Fibroblast of skin of scalp (primary cell): ENCODE measurements at places on chromosomes 13 and 19.

DNA sequence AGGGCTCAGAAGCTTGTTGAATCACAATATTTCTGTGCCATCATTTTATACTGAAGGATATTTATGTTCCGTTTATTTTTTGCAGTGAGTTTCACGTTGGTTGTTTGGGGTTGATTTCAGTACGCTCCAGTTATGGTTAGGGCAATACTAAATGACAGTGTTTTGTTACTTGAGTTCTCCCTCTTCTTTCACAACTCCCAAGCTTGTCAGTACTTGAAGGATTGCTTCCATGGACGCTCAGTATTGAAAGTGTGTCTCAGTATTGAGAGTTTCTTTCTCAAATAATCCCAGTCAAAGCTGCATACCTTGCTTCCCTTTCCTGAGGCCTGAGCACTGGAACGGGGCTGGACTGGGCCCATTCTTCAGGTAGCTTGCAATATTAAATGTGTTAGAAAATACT is 38.9 kb downstream of the LACC1 start:
- no peak for DNase-seq

DNA sequence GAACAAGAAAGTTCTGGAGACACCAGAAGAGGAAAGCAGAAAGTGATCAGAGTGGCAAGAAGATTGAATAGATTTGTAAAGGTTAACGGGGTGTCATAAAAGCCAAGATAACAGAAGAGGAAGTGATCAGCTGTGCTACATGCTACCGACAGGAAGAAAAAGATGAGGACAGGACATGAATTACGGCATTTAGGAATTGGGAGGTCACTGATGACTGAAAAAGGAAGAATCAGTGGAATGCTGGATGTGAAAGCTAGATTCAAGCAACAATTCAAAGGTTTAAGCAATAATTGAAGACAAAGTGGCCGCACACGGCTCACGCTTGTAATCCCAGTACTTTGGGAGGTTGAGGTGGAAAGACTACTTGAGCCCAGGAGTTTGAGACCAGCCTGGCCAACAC is 15.1 kb downstream of the ZNF160 start:
- no peak for DNase-seq

DNA sequence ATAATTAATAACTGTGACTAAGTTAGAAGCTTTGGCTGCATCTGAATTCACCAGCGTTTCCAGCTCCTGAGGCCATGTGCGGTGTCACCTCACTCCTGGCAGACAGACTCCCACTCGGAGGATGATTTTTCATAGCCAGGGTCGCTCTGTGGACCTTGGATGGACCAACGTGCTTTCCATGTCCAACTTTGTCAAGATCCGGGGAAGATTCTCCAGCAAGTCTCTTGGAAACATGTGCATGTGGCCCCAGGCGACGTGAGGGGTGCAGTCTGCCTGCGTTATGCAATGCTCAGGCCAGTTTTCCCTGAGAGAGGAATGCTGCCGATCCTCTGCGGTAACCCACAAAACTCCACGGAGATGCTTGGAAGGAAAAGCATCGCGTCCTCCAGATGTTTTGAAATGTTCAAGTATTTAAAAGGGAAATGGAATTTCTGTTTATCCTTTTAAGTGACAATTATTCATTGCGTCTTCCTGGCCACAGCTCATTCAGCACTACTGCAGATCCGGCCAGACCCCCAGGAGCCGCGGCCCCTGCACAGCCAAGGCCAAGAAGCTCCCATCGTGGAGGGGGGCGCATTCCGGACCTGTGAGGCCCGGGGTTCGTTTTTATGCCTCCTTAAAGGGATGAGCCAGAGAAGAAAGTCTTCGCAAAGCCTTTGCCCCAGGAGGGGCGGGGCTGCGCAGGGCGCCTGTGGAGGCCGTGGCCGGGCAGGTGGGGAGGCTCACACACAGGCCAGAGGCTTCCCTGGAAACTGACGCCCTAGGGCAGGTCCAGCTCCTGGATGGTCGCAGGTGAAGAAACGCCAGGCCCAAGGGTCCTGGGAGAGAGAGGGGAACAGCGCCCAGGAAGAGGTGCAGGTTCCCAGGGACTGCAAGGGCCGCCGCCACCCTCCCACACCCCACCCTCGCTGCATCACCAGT is 46.0 kb downstream of the C13orf46 start:
- peak; percentile 99 for DNase-seq

DNA sequence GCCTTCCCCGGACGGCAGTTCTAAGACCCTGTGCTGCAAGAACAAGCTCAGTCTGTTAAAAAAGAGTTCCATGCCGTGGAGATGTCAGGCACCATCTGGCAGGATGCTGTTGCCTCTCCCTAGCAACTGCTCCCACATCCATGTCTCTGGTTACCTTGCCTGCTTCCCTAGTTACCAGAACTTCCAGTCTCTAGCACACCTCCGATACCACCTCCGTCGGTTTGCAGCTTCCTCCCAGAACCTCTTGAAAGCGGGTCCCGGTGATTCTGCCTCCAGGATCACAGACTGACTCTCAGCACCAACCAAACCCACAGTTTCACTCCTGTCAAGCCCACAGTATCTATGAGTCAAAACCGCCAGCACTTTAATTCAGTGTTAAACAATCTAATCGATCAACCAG is 55.4 kb downstream of the KCTD12 start:
- no peak for DNase-seq
